CD4-positive, alpha-beta T cell treated with Interleukin-4 for 4 hours (primary cell): ENCODE measurements at places on chromosomes 7 and 10.
A peak's percentile ranks its signal among the peaks of the same experiment; 100 is the strongest.

DNA sequence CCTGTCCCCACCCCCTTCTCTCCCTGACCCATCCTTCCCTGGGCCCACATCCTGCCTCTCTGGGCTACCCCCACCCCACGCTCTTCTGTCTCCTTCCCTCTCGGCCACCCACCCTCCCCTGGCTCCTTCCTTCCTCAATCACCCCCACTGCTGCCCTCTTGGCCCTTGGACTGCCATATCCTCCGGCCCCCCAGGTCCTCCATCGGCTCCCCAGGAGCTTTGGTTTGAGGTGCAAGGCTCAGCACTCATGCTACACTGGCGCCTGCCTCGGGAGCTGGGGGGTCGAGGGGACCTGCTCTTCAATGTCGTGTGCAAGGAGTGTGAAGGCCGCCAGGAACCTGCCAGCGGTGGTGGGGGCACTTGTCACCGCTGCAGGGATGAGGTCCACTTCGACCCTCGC is 10.9 kb downstream of the EPHB6 start:
- no peak for DNase-seq

DNA sequence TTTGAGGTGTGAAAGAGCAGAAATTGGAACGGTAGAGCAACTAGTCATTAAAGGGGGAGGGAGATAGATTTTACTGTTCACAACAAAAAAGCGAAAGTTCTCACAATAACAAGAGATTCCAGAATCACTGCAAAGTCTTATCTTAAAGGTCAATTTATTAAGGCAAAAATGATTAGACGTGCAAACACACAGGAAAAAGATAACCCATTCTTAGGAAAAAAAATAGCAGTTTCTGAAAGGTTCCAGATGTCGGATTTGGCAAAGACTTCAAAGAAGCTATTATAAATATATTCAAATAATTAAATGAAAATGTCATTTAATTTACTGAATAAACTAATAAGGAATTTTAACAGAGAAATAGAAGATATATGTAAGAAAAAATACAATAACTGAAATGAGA is 70.8 kb upstream of the GNAI1 start:
- DNase-seq, result no peak

DNA sequence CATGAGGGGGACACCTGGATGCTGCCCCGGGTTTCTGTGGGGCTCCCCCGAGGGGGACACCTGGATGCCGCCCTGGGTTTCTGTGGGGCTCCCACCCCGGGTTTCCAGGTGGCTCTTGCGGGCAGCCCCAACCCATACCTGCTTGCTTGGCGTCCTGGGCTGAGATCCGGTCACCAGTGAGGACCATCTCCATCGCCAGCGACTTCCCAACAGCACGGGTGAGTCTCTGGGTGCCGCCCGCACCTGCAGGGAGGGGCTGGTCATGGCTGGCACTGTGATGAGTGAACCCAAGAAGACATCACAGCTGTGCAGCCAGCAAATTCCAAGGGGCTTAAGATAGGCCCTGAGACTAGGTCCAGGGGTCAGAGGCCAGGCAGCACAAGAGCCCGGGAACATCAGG is 6.4 kb downstream of the ECHS1 start:
- DNase-seq, result no peak

DNA sequence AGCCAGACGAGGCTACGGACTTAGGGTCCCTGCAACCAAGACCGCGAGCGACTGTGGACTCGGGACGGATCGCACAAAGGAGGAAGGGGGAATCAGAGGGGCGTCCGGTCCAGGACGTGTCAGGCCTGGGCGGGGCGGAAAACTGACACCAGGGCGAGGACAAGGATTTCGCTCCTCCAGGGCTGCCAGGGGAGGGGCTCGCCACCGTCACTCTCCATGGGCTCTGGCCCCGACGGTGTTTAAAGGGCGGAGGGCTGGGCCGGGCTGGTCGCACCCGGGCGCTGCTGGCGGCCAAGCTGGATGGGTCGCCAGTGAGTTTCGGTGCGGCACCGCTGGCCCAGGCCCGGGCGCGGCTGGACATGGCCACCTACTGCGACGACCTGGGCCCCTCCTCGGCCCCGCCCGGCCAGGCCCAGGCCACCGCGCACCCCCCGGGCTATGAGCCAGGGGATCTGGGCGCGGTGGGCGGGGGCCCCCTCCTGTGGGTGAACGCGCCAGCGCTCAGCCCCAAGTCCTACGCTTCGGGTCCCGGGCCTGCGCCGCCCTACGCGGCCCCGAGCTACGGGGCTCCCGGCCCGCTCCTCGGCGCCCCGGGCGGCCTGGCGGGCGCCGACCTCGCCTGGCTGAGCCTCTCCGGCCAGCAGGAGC is at the start of gene FOXI2:
Gene FOXI2, plus strand, starts transcription at position 271 of the 648 bp plus-strand sequence. Its CDS starts 89 bp downstream, at position 360.
- DNase-seq, result no peak

DNA sequence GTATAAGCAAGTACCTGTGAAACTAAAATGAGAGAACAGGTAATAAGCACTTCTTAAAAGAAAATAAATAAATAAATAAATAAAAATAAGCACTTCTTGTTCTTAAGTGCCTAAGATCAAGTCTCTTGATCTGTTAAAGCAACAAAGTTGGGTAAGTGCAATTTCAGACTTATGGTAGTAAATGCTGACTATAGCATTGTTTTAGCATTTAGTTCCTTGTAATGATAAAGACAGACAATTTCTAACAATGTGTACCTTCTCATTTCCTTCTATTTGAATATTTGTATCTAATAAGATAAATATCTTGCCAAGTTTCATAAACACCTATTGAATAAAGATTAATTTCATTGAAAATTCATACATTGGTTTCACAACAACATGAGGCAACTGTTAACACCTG is 87.4 kb downstream of the GALNT11 start:
- no peak for DNase-seq

DNA sequence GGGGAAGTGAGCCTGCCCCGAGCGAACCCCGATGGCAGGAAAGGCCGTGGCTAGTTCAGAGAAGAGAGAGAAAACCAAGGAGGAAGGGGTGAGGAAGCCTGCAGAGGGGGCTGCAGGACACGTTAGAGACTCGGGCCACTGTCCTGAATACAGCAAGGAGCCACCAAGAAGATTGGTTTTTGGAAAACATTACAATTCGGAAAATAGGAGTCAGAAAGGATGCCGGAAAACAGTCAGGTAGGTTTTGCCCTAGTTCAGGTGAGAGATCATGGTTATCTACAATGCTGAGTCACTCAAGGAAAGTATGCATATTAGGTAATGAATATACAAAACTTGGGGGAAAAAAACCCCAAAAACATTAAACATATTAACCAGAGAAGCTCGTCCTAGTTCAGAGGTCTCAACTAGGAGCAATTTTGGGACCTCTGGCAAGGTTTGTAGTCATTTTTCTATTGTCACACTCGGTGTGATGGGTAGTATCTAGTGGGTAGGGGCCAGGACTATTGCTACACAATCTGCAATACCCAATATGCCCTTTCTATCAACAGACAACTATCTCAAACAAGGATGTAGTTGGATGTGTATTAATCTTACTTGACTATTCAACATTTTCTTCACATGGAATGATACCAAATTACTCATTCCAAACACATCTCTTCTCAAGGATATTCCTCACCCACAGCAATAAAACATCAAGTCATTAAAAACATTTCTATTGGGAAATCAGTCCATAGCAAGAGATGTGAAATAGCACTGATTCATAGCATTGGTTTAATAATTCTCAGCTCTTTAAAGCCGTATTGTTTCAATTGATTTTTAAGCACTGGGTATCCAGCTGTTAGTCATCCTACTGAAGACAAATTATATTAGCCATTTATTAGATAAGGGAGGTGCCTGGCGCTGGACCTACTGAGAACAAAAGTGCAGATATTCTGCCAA is 74.4 kb upstream of the RSU1 start:
- peak; percentile 59 for DNase-seq

DNA sequence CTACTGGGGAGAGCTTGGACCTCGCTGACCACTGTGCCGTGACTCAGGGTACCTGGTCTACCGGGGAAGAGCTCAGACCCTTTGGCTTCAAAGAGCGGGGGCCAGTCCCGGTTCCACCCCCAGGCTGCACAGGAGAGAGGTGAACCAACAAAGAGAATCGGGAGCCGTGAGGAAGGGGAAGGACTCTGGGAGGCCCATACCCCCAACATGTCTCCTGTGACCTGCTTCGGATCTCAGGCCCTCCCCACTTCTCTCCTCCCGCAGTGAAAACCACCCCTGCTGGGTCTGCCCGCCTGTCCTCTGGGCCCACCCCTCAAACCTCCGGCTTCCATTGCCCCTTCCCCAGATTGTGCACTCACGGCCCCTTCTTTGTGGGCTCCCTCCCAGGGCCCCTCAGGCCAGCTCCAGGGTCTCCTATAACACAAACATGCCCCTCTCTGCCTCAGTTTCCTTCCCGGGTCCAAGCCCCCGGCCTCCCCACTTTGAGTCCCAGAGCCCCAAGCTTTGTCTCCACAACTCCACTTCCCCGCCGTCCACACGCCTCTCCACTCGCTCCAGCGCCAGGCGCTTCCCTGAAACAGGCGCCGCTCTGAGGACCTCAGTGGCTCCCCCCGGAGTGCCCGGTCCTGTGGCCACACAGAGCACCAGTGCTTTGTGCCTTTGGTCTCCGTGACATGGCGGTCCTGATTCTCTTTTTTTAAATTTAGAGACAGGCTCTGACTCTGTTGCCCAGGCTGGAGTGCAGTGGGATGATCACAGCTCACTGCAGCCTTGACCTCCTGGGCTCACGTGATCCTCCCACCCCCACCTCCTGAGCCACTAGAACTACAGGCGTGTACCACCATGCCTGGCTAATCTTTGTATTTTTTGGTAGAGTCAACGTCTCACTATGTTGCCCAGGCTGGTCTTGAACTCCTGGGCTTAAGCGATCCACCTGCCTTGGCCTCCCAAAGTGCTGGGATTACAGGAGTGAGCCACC is 7.5 kb upstream of the INTS1 start:
- no peak for DNase-seq

DNA sequence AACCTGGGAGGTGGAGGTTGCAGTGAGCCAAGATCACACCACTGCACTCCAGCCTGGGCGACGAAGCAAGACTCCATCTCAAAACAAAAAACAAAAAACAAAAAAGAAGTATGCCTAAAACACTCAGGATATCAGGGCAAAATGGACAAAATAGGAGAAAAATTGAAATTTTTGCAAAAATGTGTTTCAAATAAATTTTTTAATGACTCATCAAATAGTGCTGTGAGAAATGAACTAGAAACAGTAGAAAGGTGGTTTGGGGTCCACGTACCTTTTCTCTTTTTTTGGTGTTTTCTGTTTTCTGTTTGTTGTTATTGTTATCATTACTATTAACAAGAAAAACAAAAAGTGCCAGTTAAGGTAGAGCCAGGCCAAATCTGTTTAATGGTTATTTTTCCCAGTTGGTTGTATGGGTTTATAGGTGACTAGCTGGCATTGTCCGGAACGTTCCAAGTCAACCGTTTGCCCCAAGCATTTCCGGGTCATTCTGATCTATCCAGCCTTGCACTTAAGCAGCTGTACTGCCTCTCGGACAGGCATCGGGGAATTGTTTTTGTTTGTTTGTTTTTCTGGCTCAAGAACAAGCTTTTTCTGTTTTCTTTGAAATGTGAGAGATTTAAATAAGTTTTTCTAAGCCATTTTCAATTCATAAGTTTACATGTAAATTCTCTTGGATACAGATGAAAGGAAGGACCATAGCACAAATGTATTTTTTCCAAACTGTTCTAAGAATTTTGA is 157.0 kb upstream of the NEBL start:
- DNase-seq, result no peak

- no peak for DNase-seq
Observed at GRCh38 chr7:117017702-117018266, 64.5 kb downstream of the ST7 start.

GRCh38 chr7:18426564-18427226 is 68.9 kb upstream of the HDAC9 start:
- no peak for DNase-seq

- no peak for DNase-seq
Observed at GRCh38 chr10:114849674-114850073, 28.1 kb downstream of the FHIP2A start.

- no peak for DNase-seq
Observed at GRCh38 chr7:34022626-34023025, 117.3 kb downstream of the BMPER start.
